ENCODE measurements at places on chromosomes 1 and 21.

DNA sequence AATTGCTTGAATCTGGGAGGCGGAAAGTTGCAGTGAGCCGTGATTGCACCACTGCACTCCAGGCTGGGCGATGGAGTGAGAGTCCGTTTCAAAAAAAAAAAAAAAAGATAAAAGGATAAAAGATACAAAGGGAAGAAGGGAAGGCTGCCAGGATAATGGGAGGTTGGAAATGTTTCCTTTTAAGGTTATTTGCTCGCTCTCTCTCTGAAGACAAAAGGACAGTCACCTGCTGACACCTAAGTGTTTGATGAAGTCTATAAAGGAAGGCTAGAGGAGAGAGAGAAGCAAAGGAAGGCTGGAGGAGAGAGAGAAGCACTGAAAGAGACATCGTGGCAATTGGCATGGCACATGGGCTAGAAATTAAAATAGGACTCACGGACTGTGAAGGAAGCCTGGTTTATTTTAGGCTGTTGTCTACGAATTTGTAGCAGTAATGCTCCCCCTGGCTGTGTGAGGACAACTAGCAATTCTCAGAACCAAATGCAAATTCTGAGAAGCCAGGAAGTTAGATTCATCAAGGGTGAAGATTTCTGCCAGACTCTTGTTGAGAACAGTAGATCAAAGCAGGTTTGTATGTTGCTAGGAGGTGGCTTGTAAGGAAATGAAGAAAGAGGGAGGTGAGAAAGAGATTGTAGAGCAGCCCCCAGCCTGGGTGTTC, 154.2 kb downstream of the ZP4 start:
- no peak for DNase-seq

DNA sequence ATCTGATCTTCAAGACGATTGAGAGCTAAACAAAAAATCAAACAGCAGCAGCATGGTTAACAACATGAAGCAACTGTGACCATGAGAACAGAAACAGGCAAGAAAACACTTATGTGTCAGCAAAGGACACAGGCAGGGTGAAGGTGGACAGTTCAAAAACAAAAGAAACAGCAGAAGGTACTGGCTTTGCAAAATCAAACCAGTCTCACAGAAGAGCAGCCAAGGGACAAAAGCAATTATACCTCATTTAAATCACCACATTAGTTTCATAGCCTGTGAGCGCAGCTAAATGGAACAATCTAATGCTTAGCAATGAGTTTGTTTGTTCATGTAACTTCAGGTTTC, 59.1 kb downstream of the CAPN2 start:
- DNase-seq, result no peak

DNA sequence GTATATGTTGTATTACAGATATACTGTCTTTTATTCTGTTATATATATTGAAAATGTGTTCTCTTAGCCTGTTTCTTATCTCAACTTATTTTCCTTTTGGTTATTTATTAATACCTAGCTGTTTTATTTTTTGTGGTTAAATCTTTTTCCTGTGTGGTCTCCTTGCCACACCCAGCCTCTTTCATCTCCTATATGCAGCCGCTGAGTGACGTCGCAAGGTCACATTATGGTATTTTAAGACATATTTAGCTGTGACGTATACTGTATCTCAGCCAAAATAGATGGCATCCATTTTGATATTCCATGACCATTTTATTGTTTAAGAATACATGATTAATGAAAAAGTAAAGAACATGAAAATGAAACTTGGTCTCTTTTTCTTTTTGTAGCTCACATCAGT, 29.1 kb downstream of the CENPF start:
- DNase-seq, result no peak

GRCh38 chr1:39098546-39099250, 72.5 kb downstream of the NDUFS5 start:
- peak; percentile 63 for DNase-seq

- no peak for DNase-seq
These were observed 38.5 kb downstream of the CRB1 start for GRCh38 chr1:197306381-197307062.

- no peak for DNase-seq
These were observed 9.0 kb downstream of the LRRC3 start for GRCh38 chr21:44464351-44464750.

- DNase-seq, result no peak
These were observed 28.7 kb downstream of the RPRD2 start for GRCh38 chr1:150392627-150393026.

GRCh38 chr1:167066333-167067122, 23.6 kb downstream of the GPA33 start:
- no peak for DNase-seq

DNA sequence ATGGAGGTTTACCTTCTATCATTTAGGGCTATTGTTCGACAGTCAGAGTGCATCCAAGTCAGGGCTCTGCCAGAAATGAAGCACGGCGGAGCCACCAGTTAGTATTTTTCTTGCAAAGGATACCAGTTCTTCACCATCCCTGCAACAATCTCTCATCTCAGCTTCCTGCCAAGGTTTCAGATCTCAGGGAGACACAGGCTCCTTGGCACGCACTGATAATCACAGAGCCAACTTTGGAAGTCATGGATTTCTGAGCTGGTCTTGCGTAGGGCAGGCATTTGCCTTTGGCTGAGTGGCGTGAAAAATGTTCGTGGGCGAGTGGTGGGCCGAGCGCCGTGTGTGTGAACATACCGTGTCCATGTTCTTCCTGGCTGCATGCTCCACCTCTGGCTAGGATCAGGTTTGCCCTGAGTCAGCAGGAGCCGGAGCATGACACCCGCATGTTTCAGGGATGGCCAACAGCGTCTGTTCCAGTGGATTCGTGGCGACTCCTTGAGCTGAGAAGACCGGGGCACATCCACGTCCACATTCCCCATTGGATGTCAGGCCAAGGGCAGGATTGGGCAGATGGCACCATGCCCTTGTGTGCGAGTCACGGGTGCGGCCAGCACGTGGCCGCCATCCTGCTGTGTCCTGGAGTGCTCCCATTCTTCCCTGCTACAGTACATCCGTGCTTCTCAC, 118.5 kb upstream of the C1orf174 start:
- no peak for DNase-seq

DNA sequence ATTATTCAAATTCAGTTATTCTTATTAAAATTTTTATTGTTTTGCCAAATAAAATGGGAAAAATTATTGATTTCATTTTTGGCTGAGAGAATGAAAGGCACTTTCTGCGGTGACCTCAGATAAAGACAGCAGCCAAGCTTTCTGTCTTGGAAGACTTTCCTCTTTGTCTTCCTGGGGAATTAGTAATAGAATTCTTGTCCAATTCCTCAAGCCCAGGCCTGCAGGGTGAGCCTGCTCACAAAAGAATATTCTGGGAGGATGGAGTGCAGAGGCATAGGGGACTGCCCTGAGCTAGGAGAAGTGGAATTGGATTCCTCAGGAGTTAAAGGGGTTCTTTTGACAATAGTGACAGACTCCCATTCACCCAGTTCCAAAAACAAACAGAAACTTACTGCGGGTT, 614.5 kb upstream of the ADGRL2 start:
- no peak for DNase-seq

GRCh38 chr1:59595774-59596173, 219.0 kb upstream of the HOOK1 start:
- no peak for DNase-seq

DNA sequence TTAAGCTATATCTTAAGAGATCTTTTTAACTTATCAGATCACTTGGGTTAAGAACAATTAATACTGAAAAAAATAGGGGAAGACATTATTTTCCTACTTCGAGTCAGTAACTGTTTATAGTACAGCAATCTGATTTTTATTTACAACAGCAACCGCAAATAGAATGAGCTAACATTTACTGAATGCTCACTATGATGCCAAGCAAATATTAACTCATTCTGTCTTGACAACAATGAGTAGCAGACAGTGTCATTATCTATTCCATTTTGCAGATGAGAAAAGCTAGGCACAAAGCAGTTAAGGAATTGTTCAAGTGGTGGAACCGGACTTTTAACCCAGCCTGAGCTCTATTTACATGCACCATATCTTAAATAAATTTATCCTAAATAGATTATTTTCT, 273.7 kb downstream of the NTNG1 start:
- no peak for DNase-seq

- DNase-seq, result no peak
These were observed 182.3 kb downstream of the RRAGC start for GRCh38 chr1:38677311-38677710.

- DNase-seq, result no peak
These were observed 204.4 kb upstream of the ADGRL2 start for GRCh38 chr1:81596341-81596740.
